ENCODE measurements at places on chromosomes 11 and 22.
A peak's percentile ranks its signal among the peaks of the same experiment; 100 is the strongest.

DNA sequence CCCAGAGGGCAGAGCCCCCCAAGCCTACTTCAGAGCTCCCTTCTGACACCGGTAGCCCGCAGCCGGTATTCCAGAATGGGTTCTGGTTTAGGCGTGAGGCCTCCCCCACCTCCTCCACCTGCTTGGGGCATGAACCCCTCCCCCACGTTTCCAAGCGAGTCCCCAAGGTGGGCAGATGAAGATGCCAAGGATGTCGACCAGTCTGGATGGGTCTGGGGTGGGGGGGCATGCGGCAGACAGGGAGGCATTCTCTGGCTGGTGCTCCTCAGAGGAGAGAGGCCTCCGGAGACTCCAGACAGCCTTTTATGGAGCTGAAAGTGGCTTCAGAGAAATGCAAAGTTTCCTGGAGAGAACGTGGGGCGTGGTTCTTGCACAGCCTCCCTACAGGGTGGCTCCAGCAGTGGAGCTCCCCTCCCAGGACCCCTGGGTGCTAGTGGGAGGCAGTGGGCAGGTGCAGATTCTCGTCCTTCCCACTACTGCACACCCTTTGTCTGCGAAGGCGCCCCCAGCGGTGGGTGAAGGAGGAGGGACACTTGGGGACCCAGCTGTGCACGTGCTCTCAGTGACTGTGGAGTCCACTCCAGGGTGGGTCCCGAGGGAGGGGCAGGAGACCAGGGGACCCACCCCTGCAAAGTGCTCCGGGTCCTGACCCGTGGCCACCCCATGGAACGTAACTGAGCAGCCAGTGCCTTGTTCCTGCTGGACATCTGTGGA is 4.2 kb downstream of the CCND1 start:
- DNase-seq: no peak

- no peak for DNase-seq
Measured at GRCh38 chr11:19552656-19553260, 159.9 kb upstream of the NAV2 start.

GRCh38 chr11:125141686-125142535 is 22.6 kb upstream of the PKNOX2 start:
- DNase-seq: peak; percentile 69

- no peak for DNase-seq
Measured at GRCh38 chr11:36141956-36142355, 147.3 kb downstream of the COMMD9 start.

GRCh38 chr11:2663915-2664314 is 35.9 kb downstream of the KCNQ1OT1 start:
- DNase-seq: peak; percentile 14

DNA sequence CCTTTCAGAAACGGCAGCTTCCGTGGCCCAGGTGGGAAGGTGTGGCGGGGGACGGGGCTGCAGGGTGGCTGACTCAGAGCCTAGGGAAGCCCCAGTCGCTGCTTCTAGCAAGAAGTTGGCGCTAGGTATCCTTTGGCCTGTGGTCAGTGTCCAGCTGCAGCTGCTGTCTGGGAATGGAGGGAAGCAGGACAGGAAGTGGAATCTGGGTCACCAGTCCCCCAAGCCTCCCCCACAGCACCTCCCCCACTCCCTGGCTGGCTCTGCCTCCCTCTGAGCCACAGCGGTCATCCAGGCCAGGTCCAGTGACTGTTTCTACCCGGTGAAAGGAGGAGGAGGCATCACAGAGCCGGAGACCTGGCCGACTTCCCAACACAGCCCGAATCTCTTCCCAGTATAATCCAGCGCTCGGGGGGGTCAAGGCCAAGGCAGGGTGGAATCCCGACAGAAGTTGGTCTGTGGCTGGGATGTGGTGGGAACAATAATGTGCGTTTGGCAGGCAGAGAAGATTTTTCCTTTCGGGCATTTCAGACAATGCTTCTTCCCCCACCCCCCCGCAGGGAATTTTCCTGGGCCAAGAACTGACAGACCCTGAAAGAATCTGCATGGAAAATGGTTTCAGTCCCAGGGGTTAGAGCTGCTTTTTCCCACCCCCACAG is 45.1 kb downstream of the C11orf96 start:
- no peak for DNase-seq

DNA sequence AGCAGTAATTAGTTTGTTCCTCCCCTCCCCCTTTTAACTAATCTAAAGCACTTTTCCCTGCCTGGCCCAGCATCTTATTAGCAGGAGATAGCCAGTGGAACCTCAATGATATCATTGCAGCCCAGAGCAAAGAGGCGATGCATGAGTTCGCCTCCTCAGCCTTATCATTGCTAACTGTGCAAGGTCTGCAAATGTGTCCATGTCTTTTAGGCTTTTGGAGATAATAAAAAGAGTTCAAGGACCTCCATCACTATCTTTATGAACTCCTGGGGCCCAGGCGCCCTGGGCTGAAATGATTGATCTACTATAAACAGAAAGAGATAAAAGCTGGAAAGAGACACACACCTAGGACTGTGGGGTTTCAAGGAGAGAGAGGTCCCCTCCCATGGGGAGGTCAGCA is 124.2 kb upstream of the TBCEL start:
- no peak for DNase-seq

DNA sequence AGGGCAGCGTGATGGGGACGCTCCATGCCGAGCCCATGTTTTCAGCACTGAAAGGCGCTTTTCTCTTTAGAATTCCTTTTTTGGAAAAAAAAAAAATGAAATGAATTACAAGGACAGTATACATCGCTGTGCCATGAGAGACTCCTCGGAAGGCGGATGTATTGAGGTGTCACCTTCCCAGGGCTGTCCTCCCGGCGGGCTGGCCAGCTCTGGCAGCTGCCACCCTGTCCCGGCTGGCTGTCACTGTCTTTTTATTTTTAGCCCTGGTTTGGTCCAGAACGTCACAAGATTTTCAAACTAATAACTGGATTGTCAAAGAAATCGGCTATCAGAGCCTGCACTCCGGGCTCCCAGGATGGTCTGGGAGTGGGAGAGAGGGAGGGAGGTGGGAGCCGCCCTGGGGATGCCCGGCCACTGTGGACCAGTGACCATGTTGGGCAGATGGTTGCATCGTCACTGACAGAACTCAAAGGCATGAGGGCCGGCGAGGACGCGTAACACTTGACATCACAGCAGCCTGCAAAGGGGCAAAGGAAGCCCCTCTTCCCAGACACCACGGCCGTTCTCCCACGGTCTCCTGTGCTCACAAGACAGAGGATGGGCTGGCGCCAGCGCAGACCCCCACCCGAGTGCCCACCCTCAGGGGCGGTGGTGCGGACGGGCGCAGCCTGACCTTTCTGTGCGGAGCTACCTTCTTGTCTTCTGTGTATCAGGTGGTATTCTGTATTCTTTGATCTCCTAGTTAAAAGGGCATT is 392.9 kb downstream of the TBC1D22A start:
- DNase-seq: no peak

DNA sequence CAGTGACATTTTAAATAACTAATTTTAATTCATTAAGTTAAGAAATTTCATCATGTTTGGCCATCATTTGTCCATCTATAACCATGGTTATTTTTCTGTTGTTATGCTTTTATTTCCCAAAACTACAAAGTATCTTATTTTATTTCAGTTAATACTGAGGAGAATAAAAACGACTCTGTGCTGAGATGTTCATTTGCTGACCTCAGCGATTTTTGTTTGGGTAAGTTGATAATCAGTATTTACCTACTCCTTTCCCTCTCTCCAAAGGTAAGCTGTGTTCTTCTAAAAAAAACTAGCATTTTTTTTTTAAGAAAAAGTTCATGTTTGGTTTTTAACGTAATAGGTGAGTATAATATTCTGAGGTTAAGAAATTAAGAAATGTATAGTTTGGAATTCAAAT is 111.7 kb downstream of the ANO3 start:
- no peak for DNase-seq
